ENCODE measurements at places on chromosomes 3 and 15. TPM values are rescaled to one million over a fixed set of nuclear protein-coding genes. Genes with fewer than 3 reads are reported as not detected.

DNA sequence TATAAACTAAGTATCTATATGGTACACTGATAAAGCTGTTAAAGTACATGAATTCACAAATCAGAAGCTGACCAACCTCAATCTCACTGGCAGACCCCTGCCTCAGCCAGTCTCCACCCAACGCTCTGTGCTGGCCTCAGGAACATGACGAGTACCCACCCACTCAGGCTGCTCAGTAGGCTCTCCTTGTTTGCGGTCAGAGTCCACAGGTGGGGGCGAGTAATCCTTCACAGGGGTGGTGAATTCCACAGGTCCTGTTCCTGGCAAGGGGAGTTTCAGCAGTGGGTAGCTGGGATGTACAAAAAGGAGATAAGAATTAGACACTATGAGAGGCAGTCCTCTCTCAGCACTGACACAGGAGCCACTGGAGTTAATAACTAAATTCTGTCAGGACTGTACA, 40.9 kb downstream of the SCAP start:
- no peak for DNase-seq

DNA sequence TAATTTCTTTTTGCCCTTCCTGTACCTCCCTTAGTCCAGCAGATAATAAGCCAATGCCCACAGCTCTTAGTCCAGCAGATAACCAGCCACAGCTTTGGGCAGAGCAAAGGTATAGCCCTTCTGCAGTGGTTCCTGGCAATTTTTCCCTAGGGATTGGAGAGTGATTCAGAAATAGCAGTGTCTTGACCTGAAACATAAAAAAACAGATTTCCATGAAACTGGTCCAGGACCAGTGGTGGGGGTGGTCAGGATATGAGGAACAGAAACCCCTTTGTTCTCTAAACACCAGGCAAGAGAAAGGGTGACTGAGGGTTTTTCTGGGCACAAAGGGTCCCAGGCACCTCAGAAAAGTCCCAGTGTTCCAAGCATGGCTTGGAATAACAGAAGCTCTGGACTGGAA, 103.4 kb downstream of the ARRDC4 start:
- no peak for DNase-seq

GRCh38 chr3:2851361-2851760, 258.8 kb downstream of the IL5RA start:
- DNase-seq = no peak

DNA sequence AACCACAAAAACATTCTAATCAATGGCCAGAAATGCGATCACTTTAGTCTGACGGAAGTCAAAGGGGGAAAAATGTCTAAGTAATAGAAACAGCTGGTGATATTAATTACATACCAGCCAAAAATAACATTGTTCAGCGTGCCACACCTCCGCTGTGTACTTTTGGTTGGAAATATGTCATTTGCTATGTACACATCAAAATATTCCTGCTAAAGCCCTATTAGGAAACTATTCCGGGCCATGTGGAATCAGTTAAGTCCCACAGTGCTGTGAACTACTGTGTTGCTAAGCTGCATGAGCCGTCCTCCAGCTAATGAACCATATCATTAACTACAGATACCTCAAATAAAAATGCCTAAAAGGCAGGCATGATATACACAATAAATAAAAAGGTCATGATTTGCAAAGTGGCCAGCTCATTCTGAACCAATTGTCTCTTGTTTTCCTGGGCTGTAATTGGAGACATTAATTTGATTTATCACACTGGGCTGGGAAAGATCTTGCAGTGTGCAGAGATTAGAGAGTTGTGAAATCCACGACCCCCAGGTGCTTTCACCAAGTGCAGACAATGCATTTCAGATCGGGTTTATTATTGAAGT, 200.5 kb upstream of the LRTM1 start:
- DNase-seq = no peak

GRCh38 chr3:156751461-156752025, 74.6 kb upstream of the LEKR1 start:
- DNase-seq = no peak

Gene GOLGA8O
- total RNA-seq = not detected

GRCh38 chr15:90881978-90882721, 2.2 kb upstream of the FES start:
- DNase-seq = no peak

DNA sequence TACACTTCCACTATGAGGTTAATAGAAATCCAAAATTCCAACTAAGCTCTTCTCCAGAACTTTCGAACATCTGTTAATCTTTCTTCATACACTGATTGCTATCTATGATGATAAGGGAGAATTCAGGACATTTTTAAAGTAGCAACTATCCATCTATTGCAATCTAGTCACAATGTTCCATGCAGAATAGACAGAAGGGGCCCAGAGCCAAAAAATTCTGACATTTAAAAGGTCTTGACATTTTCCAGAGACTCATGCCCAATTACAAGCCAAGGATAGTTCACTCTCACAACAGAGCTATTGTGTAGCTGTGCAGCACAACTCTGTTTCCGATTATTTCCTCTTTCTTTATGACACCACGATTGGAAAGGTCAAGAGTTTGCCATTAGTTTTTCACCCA, 999.7 kb upstream of the ALCAM start:
- no peak for DNase-seq

DNA sequence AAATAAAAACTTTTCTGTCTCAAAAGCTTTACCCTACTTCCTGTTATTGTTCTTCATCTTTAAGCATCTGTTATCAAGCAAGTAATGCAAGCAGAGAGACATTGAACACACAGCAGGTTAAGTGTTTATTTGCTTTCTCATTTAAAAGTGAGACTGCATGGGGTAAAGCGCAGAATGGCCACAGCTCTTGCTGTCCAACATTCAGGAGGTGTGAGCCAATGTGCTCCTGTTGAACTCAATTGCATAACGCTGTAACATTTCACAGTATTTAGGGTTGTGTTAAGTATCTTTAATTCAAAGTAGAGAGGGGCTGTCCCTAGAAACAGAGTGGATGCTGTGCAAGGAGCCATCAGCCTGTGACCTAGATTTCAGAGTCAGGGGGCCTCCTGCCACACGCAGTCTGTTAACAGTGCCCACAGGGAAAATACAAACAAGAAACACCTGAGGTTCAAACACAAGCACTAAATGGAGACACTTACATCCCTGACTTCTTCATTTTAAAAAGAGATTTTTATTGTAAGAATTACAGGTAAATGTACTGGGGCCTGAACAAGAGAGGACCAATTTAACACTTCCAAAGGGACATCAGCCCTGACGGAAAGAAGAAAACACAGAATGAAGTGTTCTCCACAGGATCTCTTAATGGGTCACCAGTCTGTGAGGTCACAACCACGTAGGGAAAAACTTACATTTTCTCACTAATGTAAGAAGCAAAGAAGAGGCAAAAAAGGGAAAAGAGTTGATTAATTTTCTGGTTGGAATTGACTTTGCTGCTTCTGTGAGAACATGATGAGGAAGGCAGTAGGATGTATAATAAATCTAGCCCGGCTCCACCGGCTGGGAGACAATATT, 815.1 kb downstream of the VGLL3 start:
- no peak for DNase-seq

GRCh38 chr3:18650731-18651130, 225.6 kb upstream of the SATB1 start:
- no peak for DNase-seq

Gene GP9
- total RNA-seq = not detected

GRCh38 chr3:173685456-173685855, 287.9 kb downstream of the NLGN1 start:
- no peak for DNase-seq

DNA sequence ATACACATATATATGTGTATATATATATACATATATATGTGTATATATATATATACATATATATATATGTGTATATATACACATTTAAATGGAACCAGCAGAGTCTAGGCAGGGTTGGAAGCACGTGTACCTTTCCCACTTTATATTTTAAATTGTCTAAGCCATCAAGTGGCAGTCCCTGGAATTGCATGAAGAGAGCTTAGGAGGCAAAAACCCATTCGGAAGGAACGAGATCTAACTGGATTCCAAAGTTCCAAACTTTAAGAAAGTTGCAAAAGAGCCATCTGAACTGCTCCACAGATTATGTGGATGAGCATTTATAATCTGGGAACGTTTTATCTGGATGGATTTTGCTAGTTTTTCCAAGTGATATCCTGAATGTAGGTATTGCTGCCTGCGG, 186.5 kb downstream of the FOXP1 start:
- DNase-seq = no peak

Gene DUOX1
- total RNA-seq = 2.0 TPM

DNA sequence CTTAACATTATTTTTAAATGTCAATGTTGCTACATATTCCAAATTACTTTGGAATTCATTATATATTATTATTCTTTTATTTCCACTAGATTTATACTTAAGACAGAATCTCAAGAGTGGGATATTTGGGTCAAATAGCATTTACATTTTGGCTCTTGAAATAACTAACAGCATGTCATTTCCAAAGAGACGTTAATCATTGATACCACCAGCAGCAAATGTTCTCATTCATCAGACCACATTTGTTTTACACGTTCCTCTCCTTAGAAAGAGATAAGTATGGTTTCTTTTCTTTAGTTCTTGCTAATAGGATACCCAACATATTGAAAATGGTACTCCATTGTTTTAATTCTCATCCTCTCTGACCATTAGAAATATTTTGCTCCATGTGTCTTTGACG, 229.8 kb downstream of the LPP start:
- no peak for DNase-seq

- DNase-seq = no peak
These were observed 47.7 kb downstream of the PDZRN3 start for GRCh38 chr3:73576999-73577461.

Gene BDH1
- total RNA-seq = 12.0 TPM

- no peak for DNase-seq
These were observed 14.1 kb downstream of the FXR1 start for GRCh38 chr3:180926526-180926925.

Gene CPA3
- 4.8 TPM for total RNA-seq

GRCh38 chr3:25775936-25776335, 7.3 kb downstream of the NGLY1 start:
- no peak for DNase-seq
